ENCODE measurements at places on chromosomes 3 and 15. TPM values are rescaled to one million over a fixed set of nuclear protein-coding genes. Genes with fewer than 3 reads are reported as not detected.

DNA sequence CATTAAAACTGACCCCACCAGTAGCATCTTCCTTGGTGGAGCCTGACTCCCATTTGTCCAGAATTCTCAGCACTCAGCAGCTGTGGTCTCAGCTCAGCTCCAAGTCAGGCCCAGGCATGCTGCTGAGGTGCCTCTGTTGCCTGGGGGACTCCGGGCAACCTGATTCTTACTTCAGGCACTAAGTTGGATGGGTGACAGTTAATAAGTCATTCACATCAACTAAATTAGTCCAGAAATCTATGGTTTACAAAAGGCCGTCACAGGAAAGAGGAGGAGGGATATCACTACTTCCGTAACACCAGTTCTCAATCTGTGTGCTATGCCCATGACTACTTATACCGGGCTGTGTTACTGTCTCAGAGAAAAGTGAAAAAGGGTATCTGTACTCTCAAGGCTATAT lies 310.2 kb downstream of the SATB1 start:
- no peaks in the 10 kb centered on the region for H3K36me3 ChIP-seq
- no peak for DNase-seq

GRCh38 chr15:77819851-77820728 lies 187.4 kb upstream of the LINGO1 start:
- peaks cover 18% of the 10 kb centered on the region for H3K27me3 ChIP-seq
- H3K27ac ChIP-seq: no peak overlapping the region
- peaks cover 58% of the 10 kb centered on the region for H3K4me1 ChIP-seq
- peak overlapping the region; percentile 27 for H3K4me3 ChIP-seq
- peak; percentile 58 for DNase-seq

GRCh38 chr3:129648391-129648790 lies 41.9 kb upstream of the PLXND1 start:
- H3K27ac ChIP-seq: no peak overlapping the region
- DNase-seq: peak; percentile 27
- H3K36me3 ChIP-seq: peaks cover 1% of the 10 kb centered on the region
- no peak overlapping the region for H3K4me3 ChIP-seq

DNA sequence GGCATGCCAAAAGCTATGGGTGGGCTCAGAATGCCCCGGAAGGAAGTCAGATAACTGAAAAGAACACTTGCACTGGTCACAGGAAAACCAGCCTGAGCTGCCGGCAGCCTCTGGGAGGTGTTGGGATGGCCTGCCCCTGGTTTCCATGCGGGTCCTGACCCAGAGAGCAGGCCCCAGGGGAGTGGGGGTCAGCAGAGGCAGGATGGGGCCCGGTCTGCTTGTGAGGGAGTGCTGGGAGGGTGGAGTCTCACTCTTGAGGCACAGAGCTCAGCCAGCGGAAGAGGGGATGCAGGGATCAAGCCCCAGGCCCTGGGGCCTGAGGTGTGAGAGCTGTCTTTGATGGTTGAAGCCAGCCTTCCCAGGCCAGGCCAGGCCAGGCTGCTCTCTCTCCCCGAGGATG lies 2.4 kb upstream of the RPUSD3 start:
- peaks cover 9% of the 10 kb centered on the region for H3K36me3 ChIP-seq
- H3K4me3 ChIP-seq: no peak overlapping the region
- no peak overlapping the region for H3K27ac ChIP-seq
- no peak for DNase-seq
- peaks cover 10% of the 10 kb centered on the region for H3K4me1 ChIP-seq

DNA sequence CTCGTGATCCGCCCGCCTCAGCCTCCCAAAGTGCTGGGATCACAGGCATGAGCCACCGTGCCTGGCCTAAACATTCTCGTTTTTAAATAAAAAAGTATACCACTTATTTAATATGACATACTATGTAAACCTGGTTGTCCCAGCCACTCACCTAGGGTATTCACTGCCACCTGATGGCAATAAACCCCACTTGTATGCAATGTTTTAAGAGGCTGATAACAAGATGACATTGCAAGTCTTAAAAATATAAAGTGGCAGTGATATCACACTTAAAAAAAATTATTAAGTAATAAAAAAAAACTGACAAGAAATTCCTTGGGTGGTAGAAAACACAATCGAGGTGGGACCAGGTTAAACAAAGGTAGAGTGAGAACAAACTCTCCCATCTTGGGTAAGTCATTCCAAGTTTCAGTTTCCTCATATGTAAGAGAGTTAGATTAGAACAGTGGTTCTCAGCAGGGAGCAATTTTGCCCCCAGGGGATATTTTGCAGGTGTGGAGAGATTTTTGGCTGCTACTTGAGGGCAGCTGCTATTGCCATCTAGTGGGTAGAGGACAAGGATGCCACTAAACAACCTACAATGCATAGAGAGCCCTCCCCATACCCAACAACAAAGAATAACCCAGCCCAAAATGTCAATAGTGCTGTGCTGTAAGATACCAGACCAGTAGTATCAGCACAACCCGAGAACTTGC lies 14.5 kb downstream of the ARF4 start:
- no peak overlapping the region for H3K4me3 ChIP-seq
- no peaks in the 10 kb centered on the region for H3K27me3 ChIP-seq
- H3K27ac ChIP-seq: no peak overlapping the region
- no peaks in the 10 kb centered on the region for H3K4me1 ChIP-seq

- peaks cover 9% of the 10 kb centered on the region for H3K4me1 ChIP-seq
- no peaks in the 10 kb centered on the region for H3K27me3 ChIP-seq
- peak; percentile 16 for DNase-seq
Measured at GRCh38 chr3:116442331-116443021, 2.8 kb downstream of the LSAMP start.

DNA sequence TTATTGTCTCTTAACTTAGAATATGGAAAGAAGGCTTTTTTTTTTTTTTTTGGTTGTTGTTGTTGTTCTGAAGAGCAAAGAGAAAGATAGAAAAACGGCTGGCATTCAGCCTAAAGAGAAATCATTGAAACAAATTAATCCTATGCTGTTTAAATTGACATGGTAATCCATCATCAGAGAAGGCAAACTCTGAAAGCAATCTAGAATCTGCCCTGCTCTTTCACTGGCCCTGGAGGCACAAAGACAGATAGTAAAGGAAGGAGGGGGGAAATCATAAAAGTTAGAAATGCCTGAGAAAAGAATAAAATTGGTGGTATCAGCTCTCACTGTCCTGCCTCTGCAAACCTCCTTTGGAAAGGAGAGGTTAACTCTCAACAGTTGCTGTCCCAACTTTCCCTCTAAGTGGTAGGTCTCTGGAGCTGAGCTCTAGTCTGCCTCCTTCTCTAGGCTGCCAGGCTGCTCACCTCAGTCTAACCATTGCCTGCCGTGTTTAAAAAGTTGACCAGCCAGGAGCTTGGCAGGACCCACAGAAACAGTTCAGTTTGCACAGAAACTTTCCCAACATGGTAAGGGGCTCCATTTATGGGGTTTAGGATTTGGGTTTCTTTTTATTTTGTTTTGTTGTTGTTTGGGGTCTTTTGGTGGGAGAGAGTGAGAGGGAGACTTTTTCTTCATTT lies 13.4 kb upstream of the NR2F2 start:
- DNase-seq: no peak
- peaks cover 24% of the 10 kb centered on the region for H3K27me3 ChIP-seq
- no peaks in the 10 kb centered on the region for H3K36me3 ChIP-seq
- H3K27ac ChIP-seq: no peak overlapping the region
- peaks cover 14% of the 10 kb centered on the region for H3K4me1 ChIP-seq
- H3K4me3 ChIP-seq: no peak overlapping the region

KCTD6 gene
- total RNA-seq: 29.7 TPM
